ENCODE measurements at places on chromosomes 11 and 22.

DNA sequence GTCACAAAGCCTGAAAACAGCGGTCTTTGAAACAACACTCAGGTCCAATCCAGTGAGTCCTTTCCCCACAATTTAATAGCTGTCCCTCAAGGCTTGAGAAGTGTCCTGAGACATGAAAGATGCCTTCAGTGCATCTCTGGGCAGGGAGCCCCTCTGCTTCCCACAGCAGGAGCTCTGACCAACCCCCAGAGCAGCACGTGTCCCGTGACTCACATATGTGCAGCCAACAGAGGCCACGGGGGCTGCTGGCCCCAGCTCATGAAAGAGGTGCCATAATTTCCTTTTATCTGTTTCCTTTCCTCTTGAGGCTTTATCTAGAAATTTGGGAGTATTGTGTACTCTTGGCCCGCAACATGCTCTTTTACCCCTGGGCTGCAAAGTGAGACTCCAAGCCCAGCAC lies 33.2 kb upstream of the LMO1 start:
- no peak for DNase-seq

DNA sequence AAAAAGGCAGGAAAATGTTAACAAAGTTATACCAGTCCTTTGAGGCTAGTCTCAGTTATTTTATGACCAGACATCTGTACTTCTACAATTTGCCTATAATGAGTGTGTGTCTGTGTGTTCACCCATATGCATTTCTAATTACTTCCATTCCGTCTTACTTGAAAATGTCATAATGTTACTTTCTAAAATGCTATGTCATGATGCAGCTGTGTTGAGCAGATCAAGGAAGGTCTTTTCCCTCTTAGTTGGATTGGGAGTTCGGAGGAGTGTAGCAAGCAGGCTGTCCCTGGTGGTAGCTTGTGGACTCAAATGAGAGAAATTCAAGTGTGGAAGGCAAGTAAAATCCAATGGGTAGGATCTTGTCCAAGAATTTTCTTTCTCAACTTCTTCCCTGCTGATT lies 3.0 kb downstream of the SNX19 start:
- no peak for DNase-seq

- no peak for DNase-seq
These were observed 47.6 kb downstream of the TP53I11 start for GRCh38 chr11:44903035-44903434.

DNA sequence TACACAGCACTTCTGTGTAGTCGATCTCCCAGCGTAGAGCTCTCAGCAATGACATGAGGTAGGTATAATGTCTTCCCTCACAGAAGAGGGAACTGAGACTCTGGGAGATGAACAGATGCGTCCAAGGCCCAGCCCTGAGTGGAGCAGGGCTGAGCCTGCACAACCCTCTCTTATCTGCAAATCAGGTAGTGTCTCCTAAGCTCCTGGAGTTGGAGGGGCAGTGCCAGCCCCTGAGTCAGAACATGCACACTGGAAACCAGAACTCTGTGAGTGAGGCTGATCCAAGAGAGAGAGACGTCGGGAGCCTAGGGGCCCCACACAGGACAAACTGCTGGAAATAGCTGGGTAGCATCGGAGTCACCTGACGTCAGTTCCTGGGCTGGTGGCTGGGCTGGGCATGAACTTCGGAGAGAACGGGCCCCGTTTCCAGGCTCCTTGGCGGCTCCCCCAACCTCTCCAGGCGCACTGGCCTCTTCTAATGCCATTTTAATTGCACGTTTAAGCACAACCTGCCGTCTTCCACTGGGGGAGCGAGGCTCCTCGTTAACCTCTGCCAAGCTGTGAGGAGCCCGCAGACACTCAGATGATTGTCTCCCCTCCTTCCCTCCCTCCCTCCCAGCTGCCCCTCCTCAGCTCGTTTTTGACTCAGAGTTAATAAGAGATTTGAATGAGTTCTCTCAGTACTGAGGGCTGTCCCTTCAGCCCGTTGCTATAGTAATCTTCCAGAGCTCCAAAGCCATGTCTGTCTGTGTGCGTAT lies 191.2 kb upstream of the TBCEL start:
- no peak for DNase-seq

GRCh38 chr11:116729501-116730240 lies 43.1 kb downstream of the BUD13 start:
- DNase-seq: no peak
